ENCODE measurements at places on chromosomes 7 and 10. TPM values are rescaled to one million over a fixed set of nuclear protein-coding genes. Genes with fewer than 3 reads are reported as not detected.

DNA sequence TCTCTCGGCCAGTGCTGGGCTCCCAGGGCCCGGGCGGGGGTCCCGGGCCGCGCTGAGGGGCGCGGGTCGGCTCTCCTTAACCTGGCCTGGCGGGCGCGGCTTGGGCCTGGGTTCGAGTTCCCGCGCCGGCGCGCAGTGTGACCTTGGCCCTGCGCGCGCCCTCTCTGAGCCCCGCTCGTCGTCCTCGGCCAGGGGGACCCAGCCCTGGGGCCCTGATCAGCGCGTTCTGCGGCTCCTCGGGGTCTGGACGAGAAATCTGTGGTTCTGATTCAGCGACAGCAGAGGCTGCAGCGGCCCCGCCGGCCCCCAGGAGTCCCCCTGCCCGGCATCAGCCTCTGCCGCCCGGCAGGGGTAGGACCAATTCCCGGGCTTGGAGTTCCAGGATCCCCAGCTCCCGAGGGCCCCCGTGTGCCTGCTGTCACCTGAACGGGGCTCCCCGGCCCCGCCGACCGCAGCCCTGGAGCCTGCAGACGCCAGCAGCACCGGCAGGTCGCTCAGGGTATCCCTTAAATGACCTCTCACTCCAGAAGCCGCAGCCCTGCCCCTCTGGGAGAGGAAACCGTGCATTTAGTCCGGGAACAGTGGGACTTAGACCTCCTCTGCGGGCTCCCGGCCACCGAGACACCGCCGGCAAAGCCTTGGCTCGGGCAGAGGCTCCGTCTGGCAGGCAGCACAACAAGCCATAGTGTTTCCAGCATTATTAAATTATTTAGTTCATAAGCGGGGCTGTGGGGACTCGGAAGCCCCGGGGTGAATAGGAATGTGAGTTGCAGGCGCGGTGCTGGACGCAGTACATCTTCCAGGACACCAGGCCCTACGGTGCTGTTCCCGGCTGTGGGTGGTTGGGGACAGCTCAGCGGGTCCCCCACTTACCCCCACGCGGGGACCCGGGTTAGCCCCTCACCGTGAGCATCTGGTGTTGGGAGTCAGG, 572 bp downstream of the CHST12 start:
- DNase-seq = no peak

DNA sequence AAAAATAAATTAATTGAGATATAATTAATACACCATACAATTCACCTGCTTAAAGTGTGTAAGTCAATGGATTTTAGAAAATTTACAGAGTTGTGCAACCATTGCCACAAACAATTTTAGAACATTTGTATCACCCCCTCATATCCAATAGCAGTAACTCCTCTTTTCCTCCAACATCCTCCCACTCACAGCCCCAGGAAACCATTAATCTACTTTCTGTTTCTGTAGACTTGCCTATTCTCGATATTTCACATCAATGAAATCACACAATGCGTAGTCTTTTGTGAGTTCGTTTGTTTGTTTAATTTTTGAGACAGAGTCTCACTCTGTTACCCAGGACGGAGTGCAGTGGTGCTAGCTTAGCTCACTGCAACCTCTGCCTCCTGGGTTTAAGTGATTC, 13.7 kb upstream of the HERC4 start:
- no peak for DNase-seq

Gene ZNF800
- total RNA-seq = 15.8 TPM

Gene SLC13A1
- total RNA-seq = not detected

Gene AOAH
- total RNA-seq = 6.2 TPM

- no peak for DNase-seq
These were observed 52.2 kb upstream of the SEC61G start for GRCh38 chr7:54811041-54811845.

DNA sequence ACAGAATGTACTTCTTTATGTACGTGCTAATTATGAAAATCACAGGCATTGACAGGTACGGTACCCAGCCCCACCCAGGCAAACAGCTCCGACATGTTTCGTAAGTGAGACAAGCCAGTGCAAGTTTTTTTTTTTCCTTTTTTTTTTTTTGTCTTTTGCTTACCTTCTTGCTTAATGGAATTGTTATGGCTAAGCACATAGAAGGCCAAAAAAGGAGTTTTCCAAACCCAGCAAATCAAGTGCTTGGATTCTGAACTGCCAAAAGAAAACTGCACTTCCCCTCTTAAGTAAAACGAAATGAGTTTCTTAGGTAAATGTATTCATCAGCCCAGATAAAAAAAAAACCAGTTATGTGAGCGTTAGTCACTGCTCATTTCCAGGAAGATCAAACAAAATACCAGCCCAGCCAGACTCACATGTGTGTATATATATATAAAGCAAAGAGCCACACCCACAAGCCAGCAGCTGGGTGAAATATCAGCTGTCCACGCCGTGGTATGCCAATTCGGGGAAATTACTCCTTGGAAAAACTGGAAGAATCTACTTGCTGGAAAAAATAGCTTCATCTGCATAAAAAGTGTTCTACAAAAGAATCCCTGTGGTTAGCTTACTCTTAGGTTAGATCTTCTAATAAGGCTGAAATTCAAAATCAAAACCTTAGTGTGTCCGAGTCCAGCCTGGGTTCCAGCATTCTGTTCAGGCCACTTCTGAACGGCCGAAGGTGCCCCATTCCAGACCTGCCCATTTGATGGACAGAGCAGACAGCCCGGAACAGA, 8.0 kb downstream of the KLF6 start:
- DNase-seq = no peak

Gene MMP21
- not detected for total RNA-seq

Gene UCMA
- total RNA-seq = not detected

Gene TRDMT1
- 1.4 TPM for total RNA-seq

GRCh38 chr10:106955133-106955532, 209.4 kb downstream of the SORCS1 start:
- no peak for DNase-seq

- DNase-seq = no peak
These were observed 72.9 kb upstream of the STEAP1B start for GRCh38 chr7:22572937-22573336.

- DNase-seq = no peak
These were observed 246.9 kb upstream of the NEBL start for GRCh38 chr10:21144047-21144446.

- no peak for DNase-seq
These were observed 248.8 kb downstream of the TCERG1L start for GRCh38 chr10:131062621-131063260.

Gene LRRC17
- total RNA-seq = 1.7 TPM

- DNase-seq = no peak
These were observed 11.0 kb upstream of the ZNF107 start for GRCh38 chr7:64654796-64655548.

GRCh38 chr7:140996-141395, 51.4 kb upstream of the FAM20C start:
- DNase-seq = no peak

DNA sequence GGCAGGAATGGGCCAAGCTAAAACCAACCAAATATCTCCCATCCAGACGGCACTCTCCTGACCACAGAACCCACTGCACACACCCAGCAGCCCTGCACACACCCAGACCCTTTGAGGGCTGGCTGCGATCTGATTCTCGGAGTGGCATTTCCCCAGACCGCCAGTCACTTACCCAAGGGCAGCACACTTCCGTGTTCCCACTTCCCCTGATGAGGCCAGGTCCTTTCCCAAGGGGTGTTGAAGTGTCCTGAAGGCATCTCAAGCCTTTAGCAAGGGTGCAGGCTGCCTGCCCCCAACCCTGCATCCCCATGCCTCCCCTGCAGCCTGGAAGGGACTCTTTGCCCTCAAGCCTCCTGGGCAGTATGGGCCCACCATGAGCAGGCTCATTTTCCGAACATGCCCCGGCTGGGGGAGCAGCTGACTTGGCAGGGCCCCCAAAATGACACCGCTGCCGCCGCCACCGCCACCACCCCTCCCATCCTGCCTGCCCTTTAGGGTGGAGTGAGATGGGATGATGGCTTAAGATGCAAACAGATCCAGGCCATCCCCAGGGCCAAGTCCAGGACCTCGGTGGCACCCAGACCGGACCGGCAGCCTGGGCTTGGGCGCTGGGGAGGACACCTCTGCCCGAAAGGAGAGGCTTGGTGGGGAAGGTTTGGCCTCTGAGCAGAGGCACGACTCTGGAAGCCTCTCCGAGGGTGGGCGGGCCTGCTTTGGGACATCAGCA, 159.8 kb downstream of the NRF1 start:
- DNase-seq = no peak

Gene EBLN1
- total RNA-seq = not detected

DNA sequence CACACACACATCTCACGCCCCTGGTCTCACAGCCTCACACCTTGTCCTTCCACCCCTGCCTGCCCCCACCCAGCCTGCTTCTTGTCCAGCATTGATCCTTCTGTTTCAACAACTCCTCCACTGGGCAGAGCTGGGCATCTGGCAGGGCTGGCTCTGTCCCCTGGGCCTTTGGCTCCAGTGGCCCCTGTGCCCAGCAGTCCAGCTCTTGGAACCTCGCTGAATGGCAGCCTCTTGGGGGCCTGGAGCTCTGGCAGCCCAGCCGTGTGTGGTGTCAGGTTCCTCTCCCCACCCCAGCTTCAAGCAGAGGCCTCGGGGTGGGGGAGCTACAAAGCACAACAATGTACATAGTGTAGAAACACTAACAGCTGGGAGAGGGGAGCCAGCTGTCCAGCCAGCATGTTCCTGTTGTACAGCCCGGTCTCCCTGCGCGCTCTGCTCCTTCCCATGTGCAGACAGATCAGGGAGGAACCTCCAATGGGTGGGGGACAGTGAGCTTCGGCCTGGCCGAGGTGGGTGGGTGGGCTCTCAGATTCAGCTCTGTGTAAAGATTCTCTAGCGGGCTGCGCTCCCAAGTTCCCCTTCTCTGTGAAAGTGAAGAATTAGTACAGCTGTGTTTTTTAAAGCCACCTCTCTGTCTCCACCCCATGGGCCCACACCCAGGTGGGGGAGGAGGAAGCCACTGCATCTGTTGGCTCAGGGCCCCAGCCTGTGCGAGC, 19.4 kb downstream of the ZMIZ2 start:
- DNase-seq = peak; percentile 64

Gene FKBP6
- not detected for total RNA-seq

Gene TMEM229A
- total RNA-seq = not detected

Gene CCDC136
- total RNA-seq = 0.70 TPM

- no peak for DNase-seq
These were observed 158.1 kb upstream of the PITRM1 start for GRCh38 chr10:3330663-3331062.

Gene PKD2L1
- not detected for total RNA-seq

DNA sequence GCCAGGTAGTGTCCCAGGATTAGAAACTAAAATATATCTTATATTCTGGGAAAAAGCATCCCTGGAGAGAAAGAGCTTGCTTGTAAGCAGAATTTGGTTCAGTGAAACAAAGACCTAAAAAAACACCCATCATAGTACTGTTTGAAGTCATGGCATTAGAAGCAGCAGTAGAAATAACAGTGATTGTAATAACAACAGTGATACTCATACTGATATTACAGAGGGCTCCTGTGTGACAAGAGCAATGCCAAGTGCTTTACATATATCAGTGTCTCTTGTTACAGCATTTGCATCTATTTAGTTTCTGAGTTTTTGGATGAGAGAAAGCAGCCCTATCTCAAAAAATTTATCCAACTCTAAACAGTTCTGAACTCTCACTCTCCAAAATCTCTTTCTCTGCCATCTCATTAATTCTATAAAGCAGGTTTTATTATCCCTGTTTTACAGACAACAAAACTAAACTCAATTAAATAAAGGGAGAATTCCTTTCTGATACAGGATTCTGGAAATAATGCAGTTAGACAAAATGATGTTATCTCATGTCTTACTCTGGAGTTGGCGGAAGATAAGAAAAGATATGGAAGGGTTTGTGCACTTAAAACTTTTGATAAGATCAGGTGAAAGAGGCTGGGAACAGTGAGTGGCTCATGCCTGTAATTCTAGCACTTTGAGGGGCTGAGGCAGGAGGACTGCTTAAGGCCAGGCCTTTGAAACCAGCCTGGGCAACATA, 146.5 kb upstream of the AOAH start:
- no peak for DNase-seq

DNA sequence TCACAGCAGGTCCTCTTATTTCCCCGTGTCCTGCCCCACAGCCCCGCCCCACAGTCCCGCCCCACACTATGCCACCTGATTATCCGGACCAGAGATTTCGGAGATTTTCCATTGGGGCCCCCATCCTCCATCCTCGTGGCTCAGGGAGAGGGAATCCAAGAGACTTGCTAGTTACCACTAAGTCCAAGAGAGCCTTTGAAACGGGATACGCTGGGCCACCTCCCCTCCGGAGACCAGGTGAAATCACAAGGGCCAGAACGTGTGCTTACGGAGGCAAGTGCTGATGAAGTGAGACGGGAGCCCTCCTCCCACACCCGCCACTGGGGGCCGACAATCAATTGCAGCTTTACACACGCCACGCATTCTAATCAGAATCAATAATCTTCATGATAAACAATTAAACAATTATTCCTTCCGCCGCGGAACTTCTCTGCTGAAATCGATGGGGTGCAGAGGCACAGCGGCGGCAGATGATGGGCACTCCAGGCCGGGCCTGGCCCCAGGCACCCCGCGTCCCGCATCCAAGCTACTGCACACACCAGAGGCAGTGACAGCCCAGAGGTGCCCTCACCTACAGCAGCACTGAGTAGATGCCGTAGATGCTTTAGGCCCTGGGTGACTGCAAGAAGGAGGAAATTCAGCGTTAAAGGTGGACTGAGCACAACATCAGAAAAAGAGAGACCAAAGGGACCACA, 534.0 kb upstream of the FOXK1 start:
- no peak for DNase-seq

- no peak for DNase-seq
These were observed 148.1 kb upstream of the ZNF92 start for GRCh38 chr7:65225422-65226006.

DNA sequence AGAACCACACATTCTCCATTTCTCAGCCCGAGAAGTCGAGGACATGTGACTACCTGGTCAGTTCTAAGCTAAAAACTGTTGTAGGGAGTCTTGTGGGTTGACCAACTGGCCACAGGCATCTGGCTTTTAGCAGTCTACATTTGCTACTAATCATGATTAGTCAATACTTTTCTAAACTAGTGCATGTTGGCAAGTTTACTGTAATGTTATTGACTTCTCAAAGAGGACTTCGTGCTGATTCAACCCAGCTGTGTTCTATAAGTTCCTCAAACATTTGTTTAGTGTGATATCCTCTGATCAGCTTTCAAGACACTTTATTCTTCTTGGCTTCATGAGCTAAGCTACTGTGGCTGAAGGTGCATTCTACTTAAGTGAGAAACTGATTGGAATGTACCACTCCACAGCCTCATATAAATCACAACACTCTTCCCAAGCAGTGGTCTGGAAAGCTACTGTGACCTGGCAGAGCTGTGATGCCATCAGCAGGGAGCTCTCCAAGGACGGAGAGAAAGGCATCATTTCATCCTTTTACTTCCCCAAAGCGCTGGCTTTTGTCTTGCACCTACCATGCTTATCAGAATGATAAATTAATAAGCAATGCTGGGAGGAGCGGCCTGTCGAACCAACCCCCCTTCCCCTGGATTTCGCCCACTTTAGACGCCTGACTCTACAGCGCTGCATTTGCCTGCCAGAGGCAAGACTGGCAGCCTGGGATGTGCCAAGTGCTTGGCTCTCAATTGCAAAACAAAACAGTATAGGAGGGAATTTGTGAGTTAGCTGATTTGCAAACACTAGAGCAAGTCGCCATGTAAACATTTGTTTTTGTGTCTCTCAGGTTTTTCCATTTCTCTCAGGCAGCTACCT, 206.7 kb upstream of the PLXNA4 start:
- no peak for DNase-seq

Gene OR6V1
- not detected for total RNA-seq

GRCh38 chr10:112139176-112139575, 44.4 kb downstream of the GPAM start:
- no peak for DNase-seq

GRCh38 chr7:44750921-44751571, 2.4 kb downstream of the ZMIZ2 start:
- no peak for DNase-seq

All from right lobe of liver (tissue), 6 donors.